Stimulated activated CD4-positive, alpha-beta T cell treated with anti-CD3 and anti-CD28 coated beads, Interleukin-2, amount 100 ng/mL, for 24 hours (primary cell): ENCODE measurements at places on chromosomes 12 and 14.

DNA sequence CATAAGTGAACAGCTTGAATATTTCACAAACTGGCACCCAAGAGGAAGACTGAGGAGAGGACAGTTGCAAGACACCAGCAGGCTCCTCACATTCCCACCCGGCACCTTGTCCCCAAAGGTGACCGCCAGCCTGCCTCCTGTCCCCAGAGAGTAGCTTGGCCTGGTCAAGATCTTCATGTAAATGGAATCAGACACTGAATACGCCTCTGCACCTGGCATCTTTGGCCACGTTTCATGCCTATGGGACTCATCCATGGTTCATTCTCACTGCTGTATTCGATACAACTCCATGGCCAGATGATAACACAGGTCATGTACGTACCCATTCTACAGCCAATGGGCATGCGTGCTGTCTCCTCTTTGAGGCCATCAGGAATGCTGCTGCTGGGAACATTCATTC, 60.8 kb downstream of the ITPK1 start:
- no peak for DNase-seq

GRCh38 chr12:14366209-14367039, 942 bp downstream of the ATF7IP start:
- no peak for DNase-seq

DNA sequence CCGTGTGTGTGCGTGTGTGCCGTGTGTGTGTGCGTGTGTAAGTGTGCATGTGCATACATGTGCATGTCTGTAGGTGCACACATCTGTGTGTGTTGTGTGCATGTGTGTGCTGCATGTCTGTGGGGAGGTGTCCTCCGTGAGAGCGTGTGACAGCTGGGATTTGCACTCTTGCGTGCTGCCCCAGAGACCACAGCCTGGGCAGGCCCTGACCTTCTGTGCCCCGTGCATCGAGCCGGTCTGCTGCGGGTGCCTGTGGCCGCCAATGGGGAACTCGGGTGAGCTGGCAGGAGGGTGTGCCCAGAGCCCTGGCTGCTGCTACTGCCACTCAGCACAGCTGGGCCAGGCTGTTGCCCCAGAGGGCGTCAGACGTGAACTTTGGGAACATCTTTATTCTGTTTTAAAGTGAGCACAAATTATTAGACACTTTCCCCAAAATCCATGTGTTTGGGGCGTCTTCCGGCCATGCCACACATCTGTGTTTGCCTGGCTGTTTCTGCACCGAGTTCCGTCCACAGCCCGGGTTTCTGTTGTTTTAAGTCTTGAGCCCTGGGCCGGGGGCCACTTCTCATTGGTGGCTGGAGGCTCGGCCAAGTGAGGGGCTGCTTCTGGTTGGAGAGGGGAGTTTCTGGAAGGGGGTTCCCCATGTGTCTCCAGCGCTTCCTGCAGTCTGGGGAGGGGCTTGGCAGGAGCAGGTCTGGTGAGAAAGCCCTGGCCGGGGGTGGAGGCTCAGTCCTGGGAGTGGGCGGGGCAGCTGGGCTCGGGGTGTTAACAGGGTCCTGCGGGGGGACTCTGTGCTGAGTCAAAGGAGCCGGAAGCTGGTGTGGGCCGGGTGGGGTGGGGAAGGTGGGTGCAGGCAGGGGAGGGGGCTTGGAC, 7.6 kb downstream of the CEP170B start:
- no peak for DNase-seq

DNA sequence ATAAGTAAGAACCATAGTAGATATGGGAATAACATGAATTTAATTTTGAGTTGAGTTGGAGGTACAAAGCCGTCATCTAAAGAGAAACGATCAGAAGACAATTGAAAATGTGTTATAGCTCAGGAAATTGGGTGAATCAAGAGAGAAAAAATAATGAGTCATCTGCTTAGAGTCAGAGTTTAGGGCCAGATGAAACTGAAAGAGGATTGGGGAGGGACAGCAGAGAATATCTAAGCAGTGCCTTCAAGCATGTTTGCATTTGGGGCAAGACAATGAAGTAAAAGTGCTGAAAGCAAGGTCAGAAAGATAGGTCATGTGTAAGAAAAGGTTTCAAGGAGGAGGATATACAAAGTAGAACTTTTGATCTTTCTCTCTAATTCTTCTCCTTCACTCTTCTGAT, 49.4 kb downstream of the SLC15A5 start:
- no peak for DNase-seq

GRCh38 chr14:28813810-28814209, 47.2 kb downstream of the FOXG1 start:
- no peak for DNase-seq

DNA sequence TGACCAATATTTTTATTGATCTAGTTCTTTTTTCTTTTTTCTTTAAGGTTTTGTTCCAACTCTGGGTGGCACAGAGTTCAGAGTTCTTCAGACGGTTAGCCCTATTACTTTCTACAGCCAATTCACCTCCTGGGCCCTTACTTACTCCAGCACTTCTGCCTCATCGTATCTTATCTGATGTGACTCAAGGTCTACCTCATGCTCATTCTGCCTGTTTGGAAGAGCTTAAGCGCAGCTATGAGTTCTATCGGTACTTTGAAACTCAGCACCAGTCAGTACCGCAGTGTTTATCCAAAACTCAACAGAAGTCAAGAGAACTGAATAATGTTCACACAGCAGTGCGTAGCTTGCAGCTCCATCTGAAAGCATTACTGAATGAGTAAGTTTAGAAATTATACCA, 64.7 kb downstream of the VEZT start:
- DNase-seq: no peak

- no peak for DNase-seq
Observed at GRCh38 chr12:128961957-128962356, 108.7 kb downstream of the GLT1D1 start.

GRCh38 chr12:132065203-132065602, 78.9 kb downstream of the DDX51 start:
- no peak for DNase-seq

DNA sequence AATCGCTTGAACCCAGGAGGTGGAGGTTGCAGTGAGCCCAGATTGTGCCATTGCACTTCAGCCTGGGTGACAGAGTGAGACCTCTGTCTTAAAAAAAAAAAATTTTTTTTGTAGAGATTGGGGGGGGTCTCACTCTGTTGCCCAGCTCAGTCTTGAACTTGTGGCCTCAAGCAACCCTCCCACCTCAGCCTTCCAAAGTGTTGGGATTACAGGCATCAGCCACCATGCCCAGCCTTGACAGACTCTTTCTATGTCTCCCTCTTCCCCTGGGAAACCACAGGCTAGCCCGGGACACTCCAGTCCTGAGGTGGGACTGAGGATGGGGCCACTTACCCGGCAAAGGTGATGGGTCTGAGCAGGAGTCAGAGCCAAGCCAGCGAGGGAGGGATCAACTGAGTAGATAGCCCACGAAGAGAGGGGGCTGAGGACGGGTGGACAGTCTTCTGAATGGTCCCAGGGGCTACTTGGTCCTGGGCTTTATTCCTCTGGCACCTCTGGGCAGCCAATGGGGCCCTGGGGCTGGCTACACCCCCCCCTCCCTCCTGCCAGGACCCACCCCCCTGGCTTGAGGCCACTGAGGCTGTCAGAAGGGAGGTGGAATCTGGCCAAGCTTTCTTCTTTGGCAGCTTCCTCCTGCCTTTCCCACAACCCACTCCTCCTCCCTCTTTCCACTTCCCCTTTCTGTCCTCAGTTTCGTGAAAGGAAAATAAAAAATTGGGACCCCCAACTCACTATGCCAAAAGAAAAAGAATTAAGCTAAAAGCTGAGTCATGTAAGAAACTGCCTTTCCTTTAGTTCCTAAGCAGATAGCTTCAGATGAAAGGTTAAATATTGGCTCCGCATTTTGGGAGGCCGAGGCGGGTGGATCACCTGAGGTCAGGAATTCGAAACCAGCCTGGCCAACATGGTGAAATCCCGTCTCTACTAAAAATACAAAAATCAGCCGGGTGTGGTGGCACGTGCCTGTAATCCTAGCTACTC, at the start of gene SDS:
Gene SDS, minus strand, starts transcription at position 453 of the 981 bp plus-strand sequence. CDS start 4,179 bp downstream, outside the sequence.
- DNase-seq: no peak

DNA sequence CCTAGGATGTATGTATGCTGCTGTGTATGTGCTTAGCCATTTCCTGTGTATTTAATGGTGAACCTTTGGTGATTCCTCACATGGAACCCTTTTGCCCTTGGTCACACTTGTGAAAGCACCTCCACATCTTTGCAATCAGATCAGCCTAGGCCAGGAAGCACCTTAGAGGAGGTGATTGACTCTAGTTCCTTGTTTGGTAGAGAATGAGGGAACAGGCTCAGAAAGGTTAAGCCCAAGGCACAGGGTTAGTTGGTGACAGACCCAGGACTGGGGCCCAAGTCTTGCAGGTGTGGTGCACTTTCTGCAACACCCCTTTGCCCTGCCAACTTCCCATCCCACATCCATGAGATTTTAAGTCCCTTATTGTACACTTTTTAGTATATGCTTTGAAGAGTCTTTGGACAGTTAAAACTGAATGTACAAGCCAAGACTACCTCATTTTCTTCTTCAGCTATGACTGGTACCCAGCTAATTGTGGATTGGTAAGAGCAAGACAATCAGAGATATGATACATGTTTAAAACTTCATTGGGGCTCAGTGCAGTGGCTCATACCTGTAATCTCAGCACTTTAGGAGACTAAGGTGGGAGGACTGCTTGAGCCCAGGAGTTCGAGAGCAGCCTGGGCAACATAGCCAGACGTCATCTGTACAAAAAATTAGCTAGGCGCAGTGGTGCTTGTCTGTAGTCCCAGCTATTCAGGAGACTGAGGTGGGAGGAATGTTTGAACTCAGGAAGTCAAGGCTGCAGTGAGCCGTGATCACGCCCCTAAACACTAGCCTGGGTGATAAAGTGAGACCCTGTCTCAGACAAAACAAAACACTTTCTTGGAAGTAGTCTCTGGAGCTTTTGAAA, 71.1 kb downstream of the RASSF3 start:
- DNase-seq: no peak

DNA sequence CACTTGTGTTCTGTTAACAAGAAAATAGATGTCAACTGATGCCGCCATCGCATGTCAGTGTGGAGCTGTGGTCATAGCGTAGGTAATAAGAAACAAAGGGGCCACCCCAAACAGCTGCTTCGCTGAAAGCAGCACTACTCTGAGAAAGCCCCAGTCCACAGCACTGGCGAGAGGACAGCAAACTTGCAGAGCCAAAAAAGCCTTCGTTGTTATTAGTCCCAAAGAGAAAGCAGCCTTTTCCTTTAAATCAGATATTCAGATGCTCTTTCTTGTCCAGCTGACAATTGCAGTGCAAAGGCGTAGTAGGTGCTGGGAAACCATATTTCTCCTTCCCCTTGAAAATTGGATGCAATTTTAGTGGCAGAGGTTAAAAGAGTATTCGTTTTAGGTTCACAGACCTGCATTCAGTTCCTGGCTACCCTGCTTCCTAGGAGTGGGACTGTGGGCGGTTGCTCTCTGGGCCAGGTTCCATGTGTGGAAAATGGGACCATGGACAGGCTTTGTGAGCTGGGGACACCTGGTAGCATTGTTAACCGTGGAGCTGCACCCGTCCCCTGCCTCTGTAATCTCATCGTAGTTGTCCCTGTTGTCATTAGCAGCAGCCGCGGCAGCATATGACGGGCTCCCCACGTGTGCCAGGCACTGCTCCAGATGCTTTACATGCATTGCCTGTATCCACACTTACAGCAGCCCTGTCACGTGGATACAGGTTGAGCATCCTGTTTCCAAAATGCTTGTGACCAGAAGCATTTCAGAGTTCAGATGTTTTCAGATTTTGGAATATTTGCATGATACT, 54.2 kb downstream of the ELK3 start:
- DNase-seq: no peak

DNA sequence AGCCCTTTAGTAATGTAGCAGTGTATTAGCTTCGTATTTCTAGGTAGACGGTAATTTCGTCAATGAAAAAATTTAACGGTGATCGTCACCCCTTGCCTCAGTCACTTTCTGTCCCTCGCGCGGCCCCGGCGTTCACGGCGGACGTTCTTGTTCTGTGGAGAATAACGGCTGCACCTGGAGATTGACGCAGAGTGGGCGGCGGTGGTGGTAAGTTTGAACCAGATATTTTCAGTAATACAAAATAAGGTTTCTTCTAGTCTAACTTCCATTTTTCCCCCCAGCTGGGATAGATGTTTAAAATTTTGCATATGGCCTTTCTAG, 341 bp downstream of the ZNF10 start:
- DNase-seq: peak; percentile 45

- DNase-seq: no peak
Observed at GRCh38 chr12:89215196-89215595, 137.1 kb downstream of the DUSP6 start.
